Inflammatory macrophage treated with lipopolysaccharide for 4 hours (primary cell): ENCODE measurements at places on chromosomes 11 and 22.

GRCh38 chr11:68064926-68065325, 26.1 kb downstream of the TCIRG1 start:
- peak; percentile 33 for DNase-seq

- DNase-seq, result no peak
Measured at GRCh38 chr11:69644962-69645675, 4.2 kb downstream of the CCND1 start.

DNA sequence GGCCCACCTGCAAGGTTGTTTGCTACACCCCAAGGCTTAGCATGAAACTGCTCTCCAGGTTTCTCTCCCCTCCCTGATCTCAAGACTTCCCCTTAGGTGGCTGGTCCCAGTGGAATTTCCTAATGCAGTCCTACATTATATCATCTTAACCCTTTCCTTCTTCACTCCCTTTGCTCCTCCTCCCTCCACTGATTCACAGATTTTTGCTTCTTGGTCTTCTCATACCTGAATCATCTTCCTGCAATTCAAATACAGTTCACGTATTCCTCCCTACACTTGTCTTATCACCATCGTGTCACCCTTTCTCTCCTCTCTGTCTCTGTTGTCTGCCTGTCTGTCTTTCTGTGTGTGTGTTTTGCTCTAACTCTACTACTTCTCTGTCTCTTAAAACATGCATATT, 17.0 kb downstream of the MMP10 start:
- DNase-seq, result no peak

GRCh38 chr11:119419246-119419645, 3.7 kb downstream of the THY1 start:
- no peak for DNase-seq

DNA sequence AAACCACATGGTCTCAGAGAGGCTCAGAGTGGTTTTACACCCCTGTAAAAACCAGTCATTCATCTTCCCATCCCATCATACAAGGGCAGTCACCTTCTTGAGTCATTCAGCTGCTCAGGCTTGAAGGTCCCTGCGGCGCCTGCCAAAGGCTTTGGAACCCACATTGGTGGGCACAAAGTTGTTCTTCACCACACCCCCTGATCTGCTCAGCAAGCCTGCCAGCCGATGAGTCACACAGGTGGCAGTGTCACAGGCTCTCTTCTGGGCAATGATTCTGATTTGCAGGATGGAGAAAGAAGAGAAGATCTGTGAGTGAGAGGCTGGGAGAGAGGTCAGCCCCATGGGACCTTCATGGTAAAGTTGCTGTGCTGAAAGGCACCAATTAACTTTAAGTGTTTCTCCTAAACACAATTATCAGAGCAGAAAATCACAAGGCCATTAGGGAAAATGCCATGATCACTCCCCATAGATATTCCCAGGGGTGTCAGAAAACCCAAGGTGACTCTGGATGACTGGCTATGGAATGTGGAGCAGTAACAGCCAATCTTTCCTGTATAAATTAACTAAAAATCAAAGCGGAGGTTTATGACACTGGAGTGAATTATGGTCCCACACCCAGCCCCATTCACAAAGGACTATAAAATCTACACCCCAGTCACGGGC, 4.4 kb downstream of the CALCA start:
- no peak for DNase-seq
